ENCODE measurements at places on chromosomes 2 and 18. TPM values are rescaled to one million over a fixed set of nuclear protein-coding genes. Genes with fewer than 3 reads are reported as not detected.

The DTNA gene
- total RNA-seq = 21.8 TPM

GRCh38 chr2:33188799-33189198, 242.0 kb downstream of the LTBP1 start:
- H3K4me3 ChIP-seq = no peak overlapping the region
- no peaks in the 10 kb centered on the region for H3K27me3 ChIP-seq

DNA sequence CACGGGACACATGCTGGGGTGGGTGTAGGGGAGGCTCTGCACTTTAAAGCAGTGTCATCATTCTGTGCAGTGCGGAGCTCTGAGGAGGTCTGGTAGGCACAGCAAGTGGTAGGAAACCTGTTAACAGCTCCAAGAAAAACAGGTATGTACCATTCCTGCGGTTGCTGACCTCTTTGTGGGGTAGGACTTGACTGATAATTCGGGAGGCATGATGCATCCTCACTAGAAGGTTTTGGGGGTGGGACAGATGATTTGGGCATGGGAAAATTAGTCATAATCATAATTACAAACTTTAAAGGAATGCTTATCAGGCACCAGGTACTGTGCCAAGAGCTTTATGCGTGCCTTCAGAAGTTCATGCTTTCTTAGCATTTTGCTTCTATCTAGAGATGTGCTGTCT, 9.7 kb downstream of the DOK1 start:
- H3K4me1 ChIP-seq = peaks cover 4% of the 10 kb centered on the region
- no peak for DNase-seq
- no peaks in the 10 kb centered on the region for H3K27me3 ChIP-seq
- no peak overlapping the region for H3K4me3 ChIP-seq
- no peak overlapping the region for H3K27ac ChIP-seq

DNA sequence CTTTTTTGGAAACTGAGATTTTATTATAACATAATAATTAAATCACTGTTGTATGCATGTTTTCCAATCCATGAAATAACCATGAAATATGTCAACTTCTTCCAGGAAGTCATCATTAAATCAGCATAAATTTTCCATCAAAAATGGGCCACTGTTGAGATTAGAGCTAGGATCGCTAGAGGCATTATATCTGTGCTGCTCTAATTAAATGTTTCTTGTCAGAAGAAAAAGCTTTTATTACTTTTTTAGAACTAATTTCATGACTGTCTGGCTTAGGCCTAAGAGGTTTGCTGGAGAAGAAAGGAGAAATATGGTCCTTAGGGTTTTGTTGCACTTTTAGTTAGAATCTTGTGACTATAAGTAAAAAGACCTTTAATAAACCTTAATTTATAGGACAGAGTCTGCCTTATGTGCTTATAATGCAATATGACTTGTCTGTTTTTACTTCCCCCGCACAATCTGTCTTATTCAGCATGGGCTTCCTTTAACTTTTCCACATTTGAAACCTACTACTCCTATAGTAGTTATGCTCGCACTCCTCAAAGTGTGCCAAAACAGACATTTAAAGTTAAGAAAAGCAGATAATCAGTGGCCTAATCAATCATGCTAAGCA, 363.4 kb upstream of the GCFC2 start:
- H3K4me1 ChIP-seq = no peaks in the 10 kb centered on the region
- H3K4me3 ChIP-seq = no peak overlapping the region
- no peaks in the 10 kb centered on the region for H3K36me3 ChIP-seq
- no peaks in the 10 kb centered on the region for H3K27me3 ChIP-seq

DNA sequence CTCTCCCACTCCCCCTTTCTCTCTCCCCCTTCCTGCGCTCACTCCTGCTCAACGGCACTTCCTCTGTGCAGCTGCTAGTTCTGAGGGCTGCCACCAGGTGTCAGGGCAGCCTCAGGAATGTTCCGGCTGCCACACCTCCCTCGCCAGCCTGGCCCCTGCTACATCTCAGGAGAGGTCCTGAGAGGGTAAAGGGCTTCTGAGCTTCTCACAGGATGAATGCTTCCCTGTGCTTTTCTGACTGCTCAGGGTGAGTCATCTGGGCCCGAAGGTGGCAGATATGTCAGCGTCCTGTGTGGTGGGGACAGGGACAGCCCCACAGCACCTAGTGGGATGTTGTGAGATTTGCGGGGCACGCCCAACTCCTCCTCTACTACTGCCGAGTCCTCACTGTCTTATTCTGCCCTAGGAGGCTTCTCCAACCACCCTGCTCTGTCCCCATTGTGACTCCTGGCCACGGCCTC, 49.0 kb downstream of the PLEKHB2 start:
- no peak overlapping the region for H3K27ac ChIP-seq
- no peak overlapping the region for H3K4me3 ChIP-seq
- H3K36me3 ChIP-seq = peaks cover 12% of the 10 kb centered on the region
- H3K27me3 ChIP-seq = no peaks in the 10 kb centered on the region

- H3K36me3 ChIP-seq = no peaks in the 10 kb centered on the region
- H3K4me1 ChIP-seq = no peaks in the 10 kb centered on the region
- peak; percentile 52 for DNase-seq
- H3K4me3 ChIP-seq = no peak overlapping the region
- H3K27me3 ChIP-seq = no peaks in the 10 kb centered on the region
These were observed 36.3 kb downstream of the RTP5 start for GRCh38 chr2:241905716-241906377.

GRCh38 chr2:161355983-161356382, 47.8 kb downstream of the PSMD14 start:
- no peaks in the 10 kb centered on the region for H3K36me3 ChIP-seq
- no peak for DNase-seq
- H3K4me3 ChIP-seq = no peak overlapping the region
- no peaks in the 10 kb centered on the region for H3K4me1 ChIP-seq
- H3K27ac ChIP-seq = no peak overlapping the region

- no peaks in the 10 kb centered on the region for H3K27me3 ChIP-seq
- peaks cover 23% of the 10 kb centered on the region for H3K4me1 ChIP-seq
- H3K4me3 ChIP-seq = no peak overlapping the region
- no peak overlapping the region for H3K27ac ChIP-seq
- H3K36me3 ChIP-seq = no peaks in the 10 kb centered on the region
These were observed 119.7 kb downstream of the INHBB start for GRCh38 chr2:120465701-120465988.

The CENPA gene
- total RNA-seq = 0.78 TPM

GRCh38 chr2:43495727-43496126, 100.1 kb downstream of the THADA start:
- no peak overlapping the region for H3K4me3 ChIP-seq
- H3K27me3 ChIP-seq = no peaks in the 10 kb centered on the region
- peaks cover 7% of the 10 kb centered on the region for H3K4me1 ChIP-seq
- no peak for DNase-seq

- H3K4me3 ChIP-seq = no peak overlapping the region
- H3K27ac ChIP-seq = no peak overlapping the region
- no peaks in the 10 kb centered on the region for H3K4me1 ChIP-seq
- no peaks in the 10 kb centered on the region for H3K27me3 ChIP-seq
- no peak for DNase-seq
- H3K36me3 ChIP-seq = no peaks in the 10 kb centered on the region
These were observed 373.3 kb downstream of the IRS1 start for GRCh38 chr2:226426292-226426736.

DNA sequence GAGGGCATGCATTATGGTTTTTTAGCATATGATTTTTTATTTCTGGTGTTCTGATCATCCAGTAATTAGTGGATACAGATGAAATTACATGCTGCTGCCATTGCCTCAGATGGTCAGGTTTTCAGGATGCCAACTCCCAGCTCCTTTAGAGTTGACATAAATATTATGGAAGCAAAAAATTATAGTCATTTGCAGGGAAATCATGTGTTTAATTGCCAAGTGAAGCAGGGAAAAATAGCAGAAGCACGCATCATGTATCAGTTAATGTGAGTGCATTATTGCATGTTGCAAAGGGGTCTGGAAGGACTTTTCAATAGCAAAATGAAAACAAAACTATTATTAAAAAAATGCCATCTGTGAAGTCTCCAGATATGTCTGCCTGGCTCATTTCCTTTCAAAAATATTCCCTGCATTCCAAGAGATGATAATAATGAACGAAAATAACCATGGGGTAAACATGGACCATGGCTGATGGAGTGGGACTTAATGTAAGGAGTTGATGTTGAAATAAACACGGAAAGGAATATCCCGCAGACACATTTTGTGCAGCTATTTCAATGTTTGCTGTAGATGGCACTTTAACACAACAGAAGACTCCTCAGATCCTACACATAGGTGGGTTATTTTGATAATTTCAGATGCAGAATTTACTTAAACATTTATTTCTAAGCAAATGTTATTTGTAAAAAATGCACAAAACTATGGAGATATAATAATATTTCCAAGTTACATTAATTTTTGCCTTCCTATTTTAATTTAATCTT, 87.7 kb upstream of the DYNAP start:
- no peak overlapping the region for H3K27ac ChIP-seq
- H3K27me3 ChIP-seq = no peaks in the 10 kb centered on the region
- H3K36me3 ChIP-seq = no peaks in the 10 kb centered on the region
- DNase-seq = no peak

The CFAP53 gene
- not detected for total RNA-seq

The OSBPL1A gene
- total RNA-seq = 42.0 TPM

GRCh38 chr18:27404855-27405254, 219.7 kb upstream of the CHST9 start:
- DNase-seq = no peak
- no peaks in the 10 kb centered on the region for H3K27me3 ChIP-seq
- no peaks in the 10 kb centered on the region for H3K36me3 ChIP-seq
- H3K27ac ChIP-seq = no peak overlapping the region

- H3K4me3 ChIP-seq = no peak overlapping the region
- no peaks in the 10 kb centered on the region for H3K27me3 ChIP-seq
- peaks cover 80% of the 10 kb centered on the region for H3K36me3 ChIP-seq
- no peak overlapping the region for H3K27ac ChIP-seq
These were observed 35.7 kb downstream of the NOL10 start for GRCh38 chr2:10654069-10654468.

The C2orf80 gene
- not detected for total RNA-seq

- DNase-seq = no peak
- no peaks in the 10 kb centered on the region for H3K27me3 ChIP-seq
- H3K4me3 ChIP-seq = no peak overlapping the region
- H3K27ac ChIP-seq = no peak overlapping the region
- no peaks in the 10 kb centered on the region for H3K36me3 ChIP-seq
These were observed 662.3 kb downstream of the IRS1 start for GRCh38 chr2:226137201-226137811.

DNA sequence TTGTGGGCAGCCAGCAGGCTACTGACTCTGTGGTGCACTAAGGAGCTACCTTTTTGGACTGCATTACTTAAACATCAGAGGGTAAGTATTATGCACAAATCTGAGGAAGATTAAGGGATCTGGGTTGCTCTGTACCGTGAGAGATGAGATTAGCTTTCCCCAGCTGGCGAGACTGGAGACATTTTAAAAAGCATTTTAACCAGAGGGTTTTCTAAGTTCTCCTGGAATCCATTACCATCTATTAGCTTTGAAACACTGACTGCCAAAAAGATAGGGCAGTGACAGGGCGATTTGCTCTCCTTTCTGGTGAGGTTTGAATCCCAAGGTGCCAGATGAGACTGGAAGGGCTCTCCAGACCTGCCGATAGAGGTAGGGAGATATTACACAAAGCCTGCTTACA, 63.2 kb downstream of the LYPD6 start:
- no peaks in the 10 kb centered on the region for H3K4me1 ChIP-seq
- no peak overlapping the region for H3K27ac ChIP-seq
- no peak for DNase-seq
- H3K4me3 ChIP-seq = no peak overlapping the region

The PUM2 gene
- 116 TPM for total RNA-seq

GRCh38 chr18:25446972-25447371, 95.0 kb upstream of the ZNF521 start:
- DNase-seq = no peak
- H3K4me1 ChIP-seq = no peaks in the 10 kb centered on the region
- no peaks in the 10 kb centered on the region for H3K36me3 ChIP-seq
- no peak overlapping the region for H3K27ac ChIP-seq
- no peak overlapping the region for H3K4me3 ChIP-seq
- no peaks in the 10 kb centered on the region for H3K27me3 ChIP-seq

GRCh38 chr18:70720607-70721006, 431.8 kb downstream of the SOCS6 start:
- H3K4me1 ChIP-seq = no peaks in the 10 kb centered on the region

The GKN2 gene
- 77.2 TPM for total RNA-seq

The ANKRD30B gene
- not detected for total RNA-seq

- no peaks in the 10 kb centered on the region for H3K4me1 ChIP-seq
- H3K4me3 ChIP-seq = no peak overlapping the region
- no peaks in the 10 kb centered on the region for H3K36me3 ChIP-seq
- no peaks in the 10 kb centered on the region for H3K27me3 ChIP-seq
These were observed 175.4 kb upstream of the NETO1 start for GRCh38 chr18:73043211-73043610.

GRCh38 chr2:217291259-217291658, 431.4 kb upstream of the TNP1 start:
- DNase-seq = no peak
- H3K4me1 ChIP-seq = no peaks in the 10 kb centered on the region
- no peak overlapping the region for H3K4me3 ChIP-seq
- H3K36me3 ChIP-seq = no peaks in the 10 kb centered on the region
- H3K27ac ChIP-seq = no peak overlapping the region
- H3K27me3 ChIP-seq = no peaks in the 10 kb centered on the region

GRCh38 chr2:195732574-195732973, 75.5 kb downstream of the SLC39A10 start:
- H3K36me3 ChIP-seq = peaks cover 28% of the 10 kb centered on the region
- H3K4me3 ChIP-seq = no peak overlapping the region
- no peaks in the 10 kb centered on the region for H3K27me3 ChIP-seq
- no peak overlapping the region for H3K27ac ChIP-seq
- H3K4me1 ChIP-seq = no peaks in the 10 kb centered on the region

The TFCP2L1 gene
- total RNA-seq = 22.0 TPM

DNA sequence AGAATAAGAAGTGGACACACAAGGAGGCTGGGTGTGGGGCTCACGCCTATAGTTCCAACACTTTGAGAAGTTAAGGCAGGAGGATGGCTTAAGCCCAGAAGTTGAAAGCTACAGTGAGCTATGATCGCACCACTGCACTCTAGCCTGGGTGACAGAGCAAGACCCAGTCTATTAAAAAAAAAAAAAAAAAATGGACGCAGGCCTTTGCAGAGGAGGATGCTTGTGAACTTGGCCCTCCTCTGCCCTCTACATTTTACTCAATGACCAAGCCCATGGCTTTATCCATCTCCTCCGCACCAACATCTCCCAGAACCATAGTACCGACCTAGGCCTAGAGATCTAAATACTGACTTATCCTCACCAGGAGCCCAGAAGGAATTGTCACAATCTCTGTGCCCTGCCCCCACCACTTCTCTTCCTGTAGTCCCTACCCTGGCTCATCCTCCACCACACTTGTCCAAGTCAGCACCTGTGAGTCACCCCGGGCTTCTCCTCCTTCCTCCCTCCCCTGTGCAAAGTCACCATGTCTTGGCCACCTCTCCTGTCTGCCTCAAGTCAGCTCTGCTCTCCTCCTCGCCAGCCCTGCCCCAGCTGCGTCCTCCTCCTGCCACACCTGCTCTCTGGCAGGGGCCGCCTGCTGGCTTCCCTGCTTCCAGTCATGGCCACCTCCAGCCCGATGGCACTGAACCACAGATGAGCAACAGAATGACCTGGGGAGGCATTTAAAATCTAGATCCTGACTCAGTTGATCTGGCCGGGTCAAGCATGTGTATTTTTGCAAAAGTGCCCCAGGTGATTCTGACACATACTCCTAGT, 35.8 kb upstream of the ASPRV1 start:
- H3K27ac ChIP-seq = no peak overlapping the region
- H3K4me3 ChIP-seq = no peak overlapping the region
- H3K4me1 ChIP-seq = peaks cover 3% of the 10 kb centered on the region
- DNase-seq = no peak
- H3K27me3 ChIP-seq = no peaks in the 10 kb centered on the region

GRCh38 chr18:55587418-55588110, 428 bp downstream of the TCF4 start:
- H3K36me3 ChIP-seq = no peaks in the 10 kb centered on the region
- H3K4me1 ChIP-seq = no peaks in the 10 kb centered on the region
- H3K4me3 ChIP-seq = peak overlapping the region; percentile 66
- no peaks in the 10 kb centered on the region for H3K27me3 ChIP-seq
- H3K27ac ChIP-seq = peak overlapping the region; percentile 69
- DNase-seq = no peak

The CTAGE1 gene
- not detected for total RNA-seq

All from upper lobe of right lung (tissue), 1 donor.